ENCODE measurements at places on chromosomes 6 and 20.

DNA sequence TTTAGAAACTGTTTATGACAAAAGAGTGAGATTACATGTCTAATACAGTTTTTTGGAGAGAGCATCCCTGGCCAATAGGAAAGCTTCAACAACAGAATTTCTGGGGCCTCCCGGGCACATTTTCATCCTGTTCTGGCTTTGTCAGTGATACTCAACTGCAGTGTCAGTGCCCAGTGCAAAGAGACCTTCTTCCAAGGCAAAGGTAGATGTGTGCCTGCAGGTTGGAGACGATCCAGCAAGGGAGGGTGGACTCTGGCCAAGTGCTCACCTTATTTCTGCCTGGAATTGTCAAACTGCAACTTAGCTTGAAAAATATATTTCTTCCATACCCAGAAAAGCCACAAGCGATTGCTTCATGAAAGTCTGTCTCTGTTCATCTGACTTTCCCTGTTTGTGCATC is 211.6 kb upstream of the SNX9 start:
- no peak for DNase-seq

GRCh38 chr6:792662-793061 is 99.7 kb upstream of the EXOC2 start:
- no peak for DNase-seq

DNA sequence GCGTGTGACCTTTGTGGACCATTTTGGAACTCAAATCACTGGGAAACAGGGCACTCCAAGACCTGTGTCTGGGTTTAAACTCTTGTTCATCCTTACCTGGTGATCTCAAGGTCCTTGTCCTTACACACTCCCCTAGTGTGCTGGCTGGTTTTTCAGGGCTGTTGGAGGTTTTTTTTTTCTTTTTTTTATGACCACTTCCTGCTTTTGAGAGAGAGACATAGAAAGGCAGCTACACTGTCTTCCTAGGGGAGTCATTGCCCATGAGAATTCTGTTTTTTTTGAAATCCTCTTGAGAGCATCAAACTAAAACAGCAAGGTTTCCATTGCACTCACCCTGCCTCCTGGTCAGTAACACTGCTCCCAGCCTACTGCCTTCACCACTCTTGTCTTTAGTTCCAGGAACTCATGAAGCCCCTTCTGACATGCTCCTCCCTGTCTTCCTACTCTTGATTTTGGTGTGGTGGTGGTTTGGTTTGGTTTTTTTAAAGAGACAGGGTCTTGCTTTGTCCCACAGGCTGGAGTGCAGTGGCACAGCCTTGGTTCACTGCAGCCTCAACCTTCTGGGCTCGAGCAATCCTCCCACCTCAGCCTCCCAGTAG is 28.6 kb downstream of the PRPH2 start:
- no peak for DNase-seq

DNA sequence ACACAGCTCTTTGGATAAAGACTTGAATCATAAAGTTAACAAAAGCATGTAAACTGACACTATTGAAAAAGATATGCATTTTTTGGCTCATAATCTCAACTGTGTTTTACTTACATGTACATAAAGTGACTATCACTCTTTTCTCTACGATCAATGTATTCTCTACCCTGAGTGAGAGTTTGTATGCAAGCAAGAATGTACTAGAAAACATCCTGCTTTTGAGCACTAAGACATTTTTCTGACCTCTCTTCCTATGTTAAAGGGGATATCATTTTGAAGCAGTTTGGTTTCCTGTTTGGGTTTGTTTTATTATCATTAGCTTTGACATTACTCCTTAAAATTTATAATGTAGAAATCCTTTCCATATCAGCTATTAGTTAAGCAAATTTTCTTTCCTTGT is 910.8 kb downstream of the C6orf118 start:
- DNase-seq, result no peak

- DNase-seq, result no peak
Observed at GRCh38 chr6:128531696-128532095, 11.3 kb upstream of the PTPRK start.

- DNase-seq, result no peak
Observed at GRCh38 chr6:148339766-148340165, 2.9 kb upstream of the SASH1 start.

- DNase-seq, result no peak
Observed at GRCh38 chr6:39706819-39707335, 18.3 kb downstream of the KIF6 start.
